ENCODE measurements at places on chromosomes 16 and 17. TPM values are rescaled to one million over a fixed set of nuclear protein-coding genes. Genes with fewer than 3 reads are reported as not detected.

The JUP gene
- total RNA-seq: 20.6 TPM

GRCh38 chr16:72848028-72848400, 199.9 kb downstream of the ZFHX3 start:
- H3K4me1 ChIP-seq: no peaks in the 10 kb centered on the region
- no peak overlapping the region for H3K27ac ChIP-seq
- no peak for DNase-seq
- no peak overlapping the region for H3K4me3 ChIP-seq

DNA sequence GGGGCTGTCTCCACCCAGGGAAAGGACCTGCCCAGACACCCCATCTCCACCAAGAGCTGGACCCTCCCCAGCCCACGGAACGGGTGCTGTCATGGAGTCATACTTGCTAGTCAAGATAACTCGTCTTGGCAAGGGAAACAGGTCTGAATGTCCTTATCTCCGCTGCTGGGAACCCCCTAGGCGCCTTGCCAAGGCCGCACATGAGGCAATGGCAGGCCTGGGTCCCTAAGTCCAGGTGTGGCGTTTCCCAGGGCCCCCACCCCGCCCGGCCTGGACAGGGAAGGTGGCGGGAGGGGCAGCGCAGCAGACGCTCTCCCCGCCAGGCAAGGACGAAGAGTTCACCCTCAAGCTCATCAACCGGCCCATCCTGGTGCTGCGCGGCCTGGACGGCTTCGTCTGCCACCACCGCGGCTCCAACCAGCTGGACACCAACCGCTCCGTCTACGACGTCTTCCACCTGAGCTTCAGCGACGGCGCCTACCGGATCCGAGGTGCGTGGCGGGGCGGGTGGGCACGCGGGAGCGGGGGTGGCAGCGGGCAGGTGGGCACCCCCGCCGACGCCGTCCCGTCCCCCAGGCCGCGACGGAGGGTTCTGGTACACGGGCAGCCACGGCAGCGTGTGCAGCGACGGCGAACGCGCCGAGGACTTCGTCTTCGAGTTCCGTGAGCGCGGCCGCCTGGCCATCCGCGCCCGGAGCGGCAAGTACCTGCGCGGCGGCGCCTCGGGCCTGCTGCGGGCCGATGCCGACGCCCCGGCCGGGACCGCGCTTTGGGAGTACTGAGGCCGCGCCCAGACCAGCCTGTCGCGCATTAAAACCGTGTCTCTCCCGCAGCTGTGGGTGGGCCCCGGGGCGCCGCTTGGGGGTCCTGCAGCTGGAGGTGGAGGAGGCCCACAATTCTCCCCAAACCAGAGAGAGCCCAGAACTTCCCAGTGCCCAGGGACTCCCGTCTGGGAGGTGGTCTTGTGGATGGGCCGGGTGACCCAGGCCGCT, 8.4 kb downstream of the FSCN2 start:
- no peak overlapping the region for H3K27ac ChIP-seq
- H3K4me1 ChIP-seq: peaks cover 13% of the 10 kb centered on the region
- DNase-seq: no peak
- H3K4me3 ChIP-seq: no peak overlapping the region
- peaks cover 4% of the 10 kb centered on the region for H3K36me3 ChIP-seq

- no peak overlapping the region for H3K4me3 ChIP-seq
- peaks cover 32% of the 10 kb centered on the region for H3K4me1 ChIP-seq
- no peak for DNase-seq
- no peak overlapping the region for H3K27ac ChIP-seq
Measured at GRCh38 chr17:8324923-8325322, 14.7 kb upstream of the ODF4 start.

The CFAP52 gene
- not detected for total RNA-seq

The CKLF gene
- 120 TPM for total RNA-seq

GRCh38 chr17:348692-349425, 3.7 kb downstream of the RPH3AL start:
- H3K27me3 ChIP-seq: no peaks in the 10 kb centered on the region
- no peak overlapping the region for H3K4me3 ChIP-seq
- peaks cover 62% of the 10 kb centered on the region for H3K4me1 ChIP-seq
- no peaks in the 10 kb centered on the region for H3K36me3 ChIP-seq

DNA sequence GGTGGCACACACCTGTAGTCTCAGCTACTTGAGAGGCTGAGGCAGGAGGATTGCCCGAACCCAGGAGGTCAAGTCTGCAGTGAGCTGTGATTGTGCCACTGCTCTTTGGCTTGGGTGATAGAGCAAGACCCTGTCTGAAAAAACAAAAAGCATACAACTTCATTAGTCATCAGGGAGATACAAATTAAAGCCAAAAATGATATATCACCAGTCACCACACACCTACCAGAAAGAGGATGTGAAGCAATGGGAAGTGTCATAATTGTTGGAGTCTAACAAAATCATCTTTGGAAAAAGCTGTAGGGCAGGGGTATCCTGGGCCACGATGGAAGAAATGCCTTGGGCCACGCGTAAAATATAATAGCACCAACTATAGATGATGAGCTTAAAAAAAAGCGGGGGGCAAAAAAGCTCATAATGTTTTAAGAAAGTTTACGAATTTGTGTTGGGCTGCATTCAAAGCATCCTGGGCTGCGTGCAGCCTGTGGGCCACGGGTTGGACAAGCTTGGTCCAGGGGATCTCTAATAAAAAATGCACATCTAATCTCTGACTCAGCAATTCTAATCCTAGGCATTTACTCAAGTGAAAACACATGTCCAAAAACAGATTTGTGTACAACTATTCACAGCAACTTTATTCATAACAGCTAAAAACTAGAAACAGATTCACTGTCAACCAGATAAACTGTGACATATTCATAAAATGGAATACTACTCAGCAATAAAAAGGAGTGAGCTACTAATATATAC, 65.9 kb downstream of the HIC1 start:
- H3K36me3 ChIP-seq: 0 out of 3 replicates have a peak, but pooled peaks cover 15% of the 10 kb centered on the region
- H3K4me1 ChIP-seq: peaks cover 11% of the 10 kb centered on the region
- no peak overlapping the region for H3K27ac ChIP-seq
- no peak for DNase-seq
- H3K27me3 ChIP-seq: no peaks in the 10 kb centered on the region
